ENCODE measurements at places on chromosomes 3 and 15.

GRCh38 chr15:85689729-85690128 is 105.0 kb downstream of the KLHL25 start:
- peak; percentile 45 for DNase-seq

- DNase-seq: no peak
These were observed 22.6 kb downstream of the EFHB start for GRCh38 chr3:19911452-19911851.

DNA sequence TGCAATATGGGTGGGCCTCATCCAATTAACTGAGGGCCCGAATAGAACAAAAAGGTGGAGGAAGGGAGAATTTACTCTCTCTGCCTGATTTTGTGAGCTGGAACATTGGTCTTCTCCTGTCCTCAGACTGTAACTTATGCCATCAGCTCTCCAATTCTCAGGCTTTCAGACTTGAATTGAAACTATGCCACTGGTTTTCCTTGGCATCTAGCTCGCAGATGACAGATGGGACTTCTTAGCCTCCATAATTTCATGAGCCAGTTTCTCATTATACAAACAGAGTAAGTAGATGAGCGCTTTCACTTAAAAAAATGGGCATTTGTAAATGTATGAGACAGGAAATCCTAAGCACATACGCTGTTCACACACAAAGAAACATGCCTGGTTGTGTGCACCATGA is 8.7 kb upstream of the PTX3 start:
- no peak for DNase-seq

DNA sequence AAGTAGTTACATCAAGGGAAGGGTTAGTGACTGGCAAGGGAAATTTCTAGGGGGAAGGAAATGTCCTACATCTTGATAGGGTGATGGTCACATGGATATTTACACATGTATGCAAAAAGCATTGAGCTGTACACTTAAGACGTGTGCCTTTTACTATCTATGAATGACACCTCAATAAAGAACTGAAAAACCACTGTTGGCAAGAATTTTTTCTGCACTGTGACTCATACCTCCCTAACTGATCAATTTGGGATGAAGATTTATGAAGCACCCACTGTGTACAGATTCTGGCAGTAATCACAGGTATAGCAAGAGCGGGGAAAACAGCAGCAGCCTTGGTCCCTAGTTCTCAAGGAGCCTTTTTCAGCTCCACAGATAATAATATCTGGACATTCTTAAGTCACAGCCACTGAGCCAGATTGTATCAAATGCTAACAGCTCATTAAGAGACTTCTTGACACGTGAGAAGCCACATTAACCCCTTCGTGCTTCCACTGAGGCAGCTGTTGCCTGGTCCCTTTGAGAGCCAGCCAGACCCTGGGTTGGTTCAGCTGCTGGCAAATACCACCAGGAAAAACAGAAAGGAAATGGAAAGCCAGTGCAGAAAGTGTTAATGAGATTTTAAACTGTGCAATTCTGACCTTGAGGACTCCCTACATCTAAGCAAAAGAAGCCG is 32.0 kb upstream of the GALNT15 start:
- no peak for DNase-seq

- DNase-seq: no peak
These were observed 21.6 kb upstream of the SLC6A20 start for GRCh38 chr3:45817831-45818522.

- DNase-seq: peak; percentile 56
These were observed 98.9 kb upstream of the TBC1D5 start for GRCh38 chr3:17841190-17841828.

- DNase-seq: no peak
These were observed 50.1 kb upstream of the TRIM42 start for GRCh38 chr3:140627756-140628155.

DNA sequence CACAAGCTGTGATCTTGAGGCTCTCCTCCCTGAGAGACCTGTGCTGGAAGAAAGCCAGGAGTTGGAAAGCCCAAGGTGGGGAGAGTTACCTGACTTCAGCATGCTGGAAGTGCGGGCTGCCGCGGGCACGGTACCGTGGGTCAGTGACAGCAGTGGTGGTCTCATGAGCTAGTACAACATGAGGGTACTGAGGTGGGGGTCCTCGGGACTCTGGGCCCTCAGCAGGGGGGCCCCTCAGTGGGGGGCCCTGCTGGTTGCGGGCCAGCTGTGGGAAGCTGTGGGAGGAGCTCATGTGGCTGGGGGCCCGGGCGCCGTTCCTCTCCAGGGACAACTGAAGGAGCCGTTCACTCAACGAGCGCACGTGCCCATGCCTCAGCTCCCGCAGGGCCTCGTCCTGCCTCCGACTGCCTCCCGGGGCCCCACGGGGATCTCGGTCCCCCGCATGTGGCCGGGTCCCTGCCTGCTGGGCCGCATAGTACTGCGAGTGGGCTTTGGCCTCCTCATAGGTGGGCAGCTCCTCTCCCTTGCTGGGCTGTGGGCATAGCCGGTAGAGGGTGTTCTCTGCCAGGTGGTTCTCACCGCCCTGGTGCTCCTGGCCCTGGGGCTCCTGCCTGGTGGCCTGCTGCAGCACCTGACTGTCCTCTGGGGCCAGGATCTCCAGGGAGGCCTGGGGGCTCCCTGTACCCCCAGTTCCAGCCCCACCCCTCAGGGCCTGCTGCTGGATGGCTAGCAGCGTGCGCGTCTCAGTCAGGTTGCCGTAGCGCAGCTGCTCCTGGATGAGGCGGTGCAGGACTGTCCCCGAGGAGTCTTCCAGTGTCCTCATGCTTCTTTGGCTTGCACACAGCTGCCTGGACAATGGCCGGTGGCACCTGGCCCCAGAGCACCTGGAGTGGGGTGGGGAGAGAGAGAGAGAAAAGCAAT is 3.4 kb downstream of the AMOTL2 start:
- no peak for DNase-seq

GRCh38 chr15:67575039-67575502 is 32.6 kb downstream of the MAP2K5 start:
- DNase-seq: no peak

DNA sequence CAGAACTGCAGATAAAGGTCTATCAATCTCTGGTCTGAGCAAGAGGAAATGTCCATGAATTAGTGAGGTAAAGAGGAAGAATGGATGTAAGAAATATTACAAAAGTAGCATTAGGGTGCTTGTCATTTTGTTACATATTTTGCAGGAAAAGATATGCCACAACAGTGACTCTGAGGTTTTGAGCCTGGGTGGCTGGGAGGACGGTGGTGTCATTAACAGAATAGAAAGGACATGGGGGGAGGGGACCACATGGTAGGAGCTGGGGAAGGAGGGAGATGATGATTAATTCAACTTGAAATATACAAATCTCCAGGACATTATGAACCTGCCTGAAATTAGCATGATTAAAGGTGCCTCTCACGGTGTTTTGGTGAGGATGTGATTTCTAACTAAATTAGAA is 245.5 kb upstream of the MDFIC2 start:
- DNase-seq: no peak

- no peak for DNase-seq
These were observed 271.5 kb downstream of the SATB1 start for GRCh38 chr3:18153571-18154173.

- no peak for DNase-seq
These were observed 20.1 kb downstream of the CMSS1 start for GRCh38 chr3:99837715-99838114.

DNA sequence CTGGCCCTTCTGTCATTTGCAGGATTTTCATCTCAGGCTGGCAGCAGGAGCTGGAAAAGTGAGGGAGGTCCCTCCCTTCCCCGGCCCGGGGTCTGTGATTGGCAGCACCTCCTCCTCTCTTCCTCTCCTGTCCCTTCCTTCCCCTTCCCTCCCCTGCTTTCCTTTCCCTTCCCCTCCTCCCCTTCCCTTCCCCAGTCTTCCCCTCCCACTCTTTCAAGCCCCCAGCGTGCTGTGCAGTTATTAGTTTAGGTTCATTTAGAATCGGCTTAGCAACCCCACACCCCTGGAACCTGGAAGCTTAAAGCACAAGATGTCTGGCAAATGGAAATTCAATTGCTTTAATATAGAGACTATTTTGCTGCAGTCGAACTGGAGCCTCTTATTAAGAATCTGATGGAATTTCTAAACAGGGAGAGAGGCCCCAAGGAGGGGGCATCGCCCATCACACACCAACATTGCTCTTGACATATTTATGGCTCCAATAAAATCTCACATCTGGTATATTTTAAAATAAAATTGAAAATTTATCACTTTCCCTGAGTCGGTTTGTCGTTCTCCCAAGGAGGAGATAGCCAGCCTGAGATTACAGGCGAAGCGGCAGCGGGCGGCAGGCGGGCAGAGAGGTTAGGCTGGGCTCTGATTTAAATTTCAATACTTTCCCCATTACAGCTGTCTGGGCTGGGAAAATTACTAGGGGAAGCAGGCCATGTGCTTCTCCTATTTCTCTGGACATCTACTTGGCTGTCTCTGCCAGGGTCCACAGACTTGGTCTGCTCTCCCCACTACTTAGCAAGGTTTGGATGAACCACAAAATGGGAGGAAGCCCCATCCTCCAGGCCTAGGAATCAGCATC is 98.9 kb downstream of the LINGO1 start:
- no peak for DNase-seq

GRCh38 chr15:81281766-81282605 is 42.0 kb downstream of the STARD5 start:
- DNase-seq: no peak

DNA sequence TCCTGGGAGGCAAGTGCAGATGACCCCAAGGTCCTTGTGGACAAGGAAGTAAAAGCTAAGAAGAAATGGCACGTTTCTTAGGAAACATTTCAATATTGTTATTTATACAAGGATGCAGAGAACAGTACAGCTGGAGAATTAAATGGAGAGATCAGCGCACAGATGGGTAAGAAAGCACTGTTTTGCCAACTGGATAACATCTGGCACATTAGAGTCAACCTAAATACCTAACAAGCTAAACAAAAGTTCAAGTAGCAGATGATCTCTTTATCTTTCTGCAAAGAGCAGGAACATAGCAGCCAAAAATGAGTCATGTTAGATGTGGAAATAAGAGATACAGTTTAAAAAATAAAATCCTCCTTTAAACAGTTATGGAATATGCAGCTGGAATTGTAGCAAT is 15.7 kb upstream of the DPPA4 start:
- no peak for DNase-seq

- no peak for DNase-seq
These were observed 678.6 kb downstream of the MECOM start for GRCh38 chr3:168984872-168985271.

DNA sequence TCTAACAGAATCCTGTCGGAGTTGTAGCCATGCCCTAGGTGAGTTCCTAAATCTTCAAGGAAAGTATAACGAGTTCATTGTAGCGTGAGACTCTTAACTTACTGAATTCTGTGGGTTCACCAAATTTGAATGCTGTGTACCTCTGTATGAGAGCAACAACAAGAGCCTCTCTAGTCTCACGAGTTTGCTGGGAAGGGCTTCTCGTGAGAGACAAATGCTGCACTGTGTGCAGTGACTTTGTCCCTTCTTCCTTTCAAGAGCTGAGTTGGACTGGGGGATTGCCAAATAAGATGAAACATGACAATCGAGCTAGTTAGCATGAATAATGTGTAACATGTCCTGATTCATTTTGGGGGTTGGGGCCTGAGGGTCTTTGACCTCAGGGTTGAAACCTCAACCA is 32.2 kb downstream of the KAT2B start:
- DNase-seq: no peak

DNA sequence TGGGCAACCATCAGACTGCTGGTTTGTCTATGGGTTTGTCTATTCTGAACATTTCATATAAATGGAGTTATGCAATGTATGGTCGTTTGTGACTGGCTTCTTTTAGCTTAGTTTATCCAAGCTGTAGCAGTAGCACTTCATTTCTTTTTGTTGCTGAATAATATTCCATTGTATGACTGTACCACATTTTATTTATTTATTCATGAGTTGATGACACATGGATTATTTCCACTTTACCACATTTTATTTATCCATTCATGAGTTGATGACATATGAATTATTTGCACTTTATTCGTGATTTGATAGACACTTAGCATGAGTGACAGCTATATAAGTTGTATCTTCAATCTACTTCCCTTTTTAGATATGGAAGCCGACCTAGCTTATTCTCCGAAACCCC is 70.0 kb downstream of the IQGAP1 start:
- no peak for DNase-seq

DNA sequence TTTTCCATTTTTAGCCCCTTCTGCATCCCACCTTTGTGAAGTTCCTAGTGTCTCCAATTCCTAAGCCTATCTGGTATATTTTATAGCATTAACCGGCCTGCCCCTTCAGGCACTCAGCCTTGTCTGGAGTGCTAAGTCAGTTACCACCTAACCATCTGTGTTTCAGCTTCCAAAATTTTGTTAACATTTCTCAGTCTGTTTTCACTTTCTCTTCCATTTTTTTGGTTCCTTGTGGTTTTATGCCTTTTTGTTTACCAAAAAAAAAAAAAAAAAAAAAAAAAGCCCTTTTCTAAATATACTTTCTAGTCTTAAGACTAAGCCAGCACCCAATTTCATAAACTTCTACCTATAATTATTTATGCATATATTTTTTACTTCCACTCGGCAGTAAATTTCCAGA is 92.4 kb downstream of the CSNK1G1 start:
- no peak for DNase-seq

GRCh38 chr15:73813589-73813988 is 59.8 kb upstream of the TBC1D21 start:
- DNase-seq: no peak

GRCh38 chr3:134328846-134329245 is 45.4 kb downstream of the AMOTL2 start:
- no peak for DNase-seq

GRCh38 chr3:83011481-83011880 is 1250.0 kb upstream of the GBE1 start:
- DNase-seq: no peak

- no peak for DNase-seq
These were observed 251.0 kb upstream of the P2RY1 start for GRCh38 chr3:152583963-152584362.

DNA sequence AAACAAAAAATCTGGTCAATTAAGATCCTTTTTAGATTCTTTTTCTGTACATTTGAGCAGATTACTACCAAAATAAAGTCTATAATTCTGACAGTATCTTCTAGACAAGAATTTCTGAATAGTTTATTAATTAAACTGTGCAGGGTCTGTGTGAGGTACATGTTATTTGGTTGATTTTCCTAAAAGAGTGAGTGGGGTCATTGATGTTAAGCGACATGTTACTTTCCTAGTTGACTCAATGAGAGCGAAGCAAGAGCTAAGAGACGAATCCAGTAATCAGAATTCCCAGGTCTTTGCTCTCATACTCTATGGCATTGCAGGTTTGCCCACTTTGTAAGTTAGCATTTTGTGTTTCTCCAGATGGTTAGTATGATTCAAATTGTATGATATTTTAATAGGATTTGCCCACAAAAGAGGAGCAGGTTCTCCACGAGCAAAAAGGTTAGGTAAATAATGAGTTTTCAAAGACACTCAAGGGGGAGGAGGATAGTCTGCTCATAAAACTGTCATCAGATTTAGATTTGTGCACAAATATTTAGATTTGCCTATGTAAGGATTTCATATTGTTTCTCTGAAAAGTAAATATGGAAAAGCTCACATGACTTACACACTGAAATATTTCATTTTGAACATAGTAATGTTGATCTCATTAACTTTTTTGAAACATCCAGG is 217.2 kb upstream of the CGNL1 start:
- no peak for DNase-seq

GRCh38 chr3:174016186-174016585 is 618.6 kb downstream of the NLGN1 start:
- no peak for DNase-seq
